ENCODE measurements at places on chromosomes 13 and 19. TPM values are rescaled to one million over a fixed set of nuclear protein-coding genes. Genes with fewer than 3 reads are reported as not detected.

DNA sequence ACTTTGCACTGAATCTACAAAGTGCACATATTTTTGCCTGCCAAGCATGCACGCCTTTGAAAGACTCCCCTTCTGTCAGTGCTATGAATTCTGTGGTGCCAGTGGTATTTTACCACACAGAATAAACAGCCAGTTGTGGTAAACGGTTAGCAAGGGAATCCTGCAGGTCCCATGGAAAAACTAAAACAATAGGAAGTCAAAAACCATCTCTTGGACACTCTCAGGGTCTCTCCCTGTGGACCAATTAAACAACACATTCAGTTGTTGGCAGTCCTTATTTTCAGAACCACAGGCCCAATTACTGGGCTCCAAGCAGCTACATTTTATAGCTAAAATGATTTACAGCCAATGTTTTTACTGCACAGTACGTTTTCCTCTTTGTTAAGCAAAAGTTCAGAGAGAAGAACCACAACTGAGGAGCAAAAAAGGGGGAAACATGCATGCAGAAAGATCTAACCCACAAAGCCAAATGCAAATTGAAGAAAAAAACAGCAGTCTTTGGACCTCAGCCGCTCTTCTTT is 116.9 kb downstream of the KCTD12 start:
- no peak for DNase-seq

GRCh38 chr13:46761866-46762265 is 35.1 kb downstream of the ESD start:
- no peak for DNase-seq

- no peak for DNase-seq
Observed at GRCh38 chr13:29065142-29065541, 245.0 kb downstream of the MTUS2 start.

GRCh38 chr19:30900051-30900450 is 449.2 kb downstream of the TSHZ3 start:
- DNase-seq: no peak

Gene ZNF761
- polyA plus RNA-seq: 9.5 TPM
